ENCODE measurements at places on chromosomes 1 and 21.

DNA sequence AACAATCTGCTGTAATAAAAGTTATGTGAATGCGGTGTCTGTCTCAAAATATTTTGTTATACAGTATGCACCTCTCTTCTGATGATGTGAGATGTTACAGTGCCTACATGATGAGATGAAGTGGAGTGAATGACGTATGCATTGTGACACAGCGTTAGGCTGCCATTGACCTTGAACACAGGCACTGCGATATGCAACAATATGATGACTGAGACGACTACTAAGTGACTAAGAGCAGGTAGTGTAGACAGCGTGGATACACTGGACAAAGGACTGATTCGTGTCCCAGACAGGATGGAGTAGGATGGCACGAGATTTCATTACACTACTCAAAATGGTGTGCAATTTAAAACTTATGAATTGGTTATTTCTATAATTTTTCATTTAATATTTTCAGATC, 8.4 kb downstream of the SGIP1 start:
- no peak for DNase-seq

GRCh38 chr1:245810181-245810769, 655.5 kb downstream of the KIF26B start:
- DNase-seq = no peak

GRCh38 chr1:246681900-246682895, 42.0 kb upstream of the SCCPDH start:
- DNase-seq = peak; percentile 61

- DNase-seq = peak; percentile 51
Observed at GRCh38 chr1:179353546-179353945, 12.2 kb upstream of the AXDND1 start.
